ENCODE measurements at places on chromosomes 2 and 18.

DNA sequence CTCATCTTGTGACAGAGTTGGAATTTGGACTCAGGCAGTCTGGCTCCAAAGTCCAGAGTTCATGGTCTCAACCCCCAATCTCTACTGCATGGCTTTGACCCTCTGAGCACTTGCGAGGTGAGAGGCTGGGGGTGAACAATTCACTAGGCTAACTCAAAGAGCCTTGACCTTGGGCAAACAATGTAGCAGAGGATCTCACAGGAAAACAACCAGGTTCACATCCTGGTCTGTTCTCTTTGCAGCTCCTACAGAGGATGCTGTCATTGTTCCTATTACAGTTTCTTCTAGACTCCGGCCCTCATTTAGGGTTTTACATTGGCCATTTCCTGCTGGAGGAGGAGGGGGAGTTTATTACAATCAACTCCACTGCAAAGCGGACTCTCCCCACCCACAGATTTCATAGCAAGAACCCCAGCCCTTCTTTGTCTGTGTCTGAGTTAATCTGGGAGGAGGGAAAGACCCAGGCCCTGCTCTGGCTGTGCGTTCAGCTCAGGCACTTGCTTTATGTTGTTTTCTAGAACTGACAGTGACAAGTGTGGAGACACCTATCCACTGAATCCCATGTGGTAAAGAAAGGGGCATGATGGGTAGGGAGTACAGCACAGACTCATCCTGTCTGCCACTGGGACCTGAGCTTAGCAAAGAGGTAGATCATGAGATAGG, 101.6 kb downstream of the LBH start:
- DNase-seq = no peak

DNA sequence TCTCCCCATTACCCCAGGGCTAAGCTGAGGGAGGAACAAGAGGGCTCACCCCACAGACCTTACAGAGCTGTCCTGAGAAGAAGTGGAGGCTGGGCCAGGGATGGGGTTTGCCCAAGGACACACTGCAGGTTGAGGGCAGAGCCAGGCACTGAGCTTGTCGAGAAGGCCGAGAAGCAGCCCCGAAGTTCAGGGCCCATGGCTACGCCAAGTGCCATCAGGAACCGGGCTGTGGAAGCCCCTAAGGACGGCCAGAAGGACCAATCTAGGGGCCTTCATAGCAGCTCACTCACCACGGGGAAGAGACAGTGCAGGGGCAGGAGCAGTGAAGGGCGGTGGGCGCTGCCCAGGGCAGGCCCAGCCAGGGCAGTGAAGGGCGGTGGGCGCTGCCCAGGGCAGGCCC, 18.6 kb upstream of the AGXT start:
- no peak for DNase-seq

GRCh38 chr18:12121175-12122042, 27.8 kb downstream of the ANKRD62 start:
- no peak for DNase-seq

DNA sequence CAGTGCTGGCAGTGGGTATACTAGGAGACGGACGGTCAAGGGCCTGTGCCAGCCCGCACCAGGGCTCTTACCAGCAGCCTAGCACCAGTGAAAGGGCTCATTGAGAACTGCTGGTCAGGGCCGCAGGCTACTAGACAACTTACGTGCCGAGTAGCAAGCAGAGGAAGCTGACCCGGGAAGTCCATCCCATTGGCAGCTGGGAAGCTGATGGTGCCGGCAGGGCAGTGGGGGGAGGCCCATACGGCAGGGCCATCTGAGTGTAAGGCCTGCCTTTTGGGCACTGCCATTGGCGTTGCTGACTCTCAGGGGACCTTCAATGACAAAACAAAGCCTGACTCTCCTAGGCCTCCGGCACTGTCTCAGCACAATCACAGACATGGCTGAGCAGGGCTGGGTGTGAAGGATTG, 20.6 kb downstream of the EFR3B start:
- no peak for DNase-seq

DNA sequence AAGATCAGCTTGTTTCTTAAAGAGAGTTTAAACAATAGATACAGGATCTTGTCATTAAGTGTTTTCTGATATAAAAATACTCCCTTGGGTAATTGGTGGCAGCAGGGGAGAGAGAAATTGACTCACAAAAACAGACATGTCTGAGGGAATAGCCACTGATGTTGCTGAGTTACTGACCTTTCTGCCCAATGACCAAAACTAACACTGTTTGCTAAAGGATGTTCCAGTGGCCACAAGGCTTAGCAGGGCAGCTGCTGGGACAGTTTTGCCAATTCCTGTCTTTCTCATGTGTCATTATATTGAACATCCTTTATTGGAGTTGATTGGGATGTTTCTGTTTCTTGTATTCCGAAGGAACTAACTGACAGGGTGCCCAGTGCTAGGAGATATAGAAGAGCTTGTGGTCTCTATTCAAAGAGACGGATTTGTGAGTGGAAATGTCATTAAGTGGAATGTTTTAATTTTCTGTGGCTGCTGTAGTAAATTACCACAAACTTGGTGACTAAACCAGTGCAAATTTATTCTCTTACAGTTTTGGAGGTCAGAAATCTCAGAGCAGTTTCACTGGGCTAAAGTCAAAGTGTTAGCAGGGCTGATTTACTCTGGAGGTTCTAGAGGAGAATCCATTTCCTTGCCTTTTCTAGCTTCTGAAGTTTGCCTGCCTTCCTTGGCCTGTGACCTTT, 124.8 kb upstream of the RMDN2 start:
- DNase-seq = no peak

DNA sequence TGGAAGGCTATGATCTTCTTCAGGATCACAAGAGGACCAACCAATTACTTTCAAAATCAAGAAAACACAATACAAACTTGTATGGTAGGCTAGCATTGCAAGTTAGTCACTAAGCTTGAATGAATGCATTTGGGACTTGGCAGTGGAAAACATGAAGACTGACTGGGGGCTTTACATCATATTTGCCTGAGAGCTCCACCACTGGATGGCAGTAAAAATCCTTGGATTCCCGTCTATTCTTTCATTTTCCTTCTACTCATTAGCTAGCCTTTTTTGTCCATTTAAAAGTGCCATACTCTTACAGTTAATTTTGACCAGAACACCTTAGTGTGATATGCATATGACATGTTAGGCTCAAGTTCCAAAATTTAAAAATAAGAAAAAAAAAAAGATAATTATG, 63.5 kb upstream of the RASGRP3 start:
- no peak for DNase-seq

DNA sequence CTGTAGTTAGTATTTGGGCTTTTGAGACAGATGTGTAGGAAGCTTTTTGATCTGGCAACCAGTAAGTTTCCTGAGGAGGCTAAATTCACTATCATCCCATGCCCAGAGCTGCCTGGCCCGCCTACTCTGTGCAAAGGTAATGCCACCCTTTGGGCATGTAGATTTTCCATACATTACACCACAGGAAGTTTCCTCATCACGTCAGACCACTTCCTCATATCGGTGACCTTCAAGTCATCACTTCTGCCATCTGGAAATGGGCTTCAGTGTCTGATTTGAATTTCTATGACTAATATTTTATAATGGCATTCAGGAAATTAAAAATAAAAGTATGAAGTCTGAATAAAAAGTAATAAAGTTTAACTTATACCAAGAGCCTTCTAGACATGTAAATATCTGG, 825.4 kb downstream of the DCDC2C start:
- no peak for DNase-seq

Data from epithelial cell of prostate (primary cell).